Cardiac fibroblast (primary cell): ENCODE measurements at places on chromosomes 7 and 10.

DNA sequence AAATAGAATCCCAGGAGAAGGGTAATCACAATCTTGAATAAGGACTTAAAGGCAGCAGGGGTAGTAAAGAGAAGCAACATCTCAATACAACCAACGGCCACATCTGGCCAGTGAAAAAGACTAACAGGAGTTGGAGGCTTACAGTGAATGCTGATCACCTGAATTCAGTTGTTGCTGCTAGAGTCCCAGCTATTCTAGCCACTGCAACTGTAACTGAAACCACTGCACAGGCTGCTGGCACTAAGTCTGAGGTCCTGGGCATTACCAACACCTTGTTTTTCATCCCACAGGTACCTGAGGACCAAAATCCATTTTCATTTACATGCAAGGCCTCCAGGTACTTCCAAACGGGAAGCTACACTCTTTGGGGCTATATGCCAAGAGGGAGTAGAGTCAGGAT, 44.4 kb downstream of the TPK1 start:
- no peak for DNase-seq

- peak; percentile 38 for DNase-seq
Measured at GRCh38 chr7:131212114-131212513, 115.6 kb upstream of the MKLN1 start.

DNA sequence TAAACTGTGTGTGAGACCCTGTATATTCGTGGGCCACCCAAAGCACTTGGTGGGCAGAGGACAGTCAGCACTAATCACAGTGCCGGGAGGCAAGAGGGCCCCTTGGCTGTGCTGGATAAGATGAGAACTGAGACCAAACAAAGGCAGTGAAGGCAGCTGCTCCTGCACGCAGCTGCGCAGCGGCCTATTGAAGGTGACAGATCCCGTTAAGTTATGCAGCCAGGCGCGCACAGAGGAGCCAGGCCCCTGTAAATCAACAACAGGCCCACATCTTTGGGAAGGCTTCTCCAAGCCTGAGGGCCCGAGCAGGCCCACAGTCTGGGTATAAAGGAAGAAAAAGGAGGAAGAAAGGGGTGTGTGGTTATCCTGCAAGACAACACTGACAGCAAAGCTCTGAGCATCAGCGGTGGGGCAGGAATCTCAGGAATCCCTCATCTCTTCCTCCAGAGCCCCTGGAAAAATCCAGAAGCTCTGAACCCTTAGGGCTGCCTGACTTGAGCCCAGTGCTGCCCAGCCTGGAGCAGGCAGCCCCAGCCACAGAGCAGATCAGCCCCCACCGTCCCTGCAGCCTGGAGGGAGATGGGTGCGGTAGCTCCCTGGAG, 154.2 kb downstream of the ARHGAP12 start:
- no peak for DNase-seq

- DNase-seq = no peak
Measured at GRCh38 chr10:112313911-112314310, 30.7 kb downstream of the TECTB start.

DNA sequence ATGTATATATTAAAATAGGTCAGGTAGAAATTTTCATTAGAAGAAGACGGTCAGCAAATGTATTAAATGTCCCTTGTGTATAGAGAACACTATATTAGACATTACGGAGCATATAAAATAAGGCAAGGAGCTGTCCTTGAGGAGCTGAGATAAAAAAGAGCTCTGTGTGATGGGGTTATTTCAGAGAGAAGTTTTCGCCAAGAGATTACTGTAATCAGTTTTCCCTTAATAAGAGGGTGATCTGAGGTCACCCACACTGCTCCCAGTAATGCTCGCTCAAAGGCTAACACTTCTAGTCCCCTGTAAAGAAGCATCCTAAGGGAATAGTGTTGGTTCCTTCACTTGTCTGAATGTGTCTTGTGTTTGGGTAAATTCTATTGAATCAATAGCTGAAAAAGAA, 86.7 kb upstream of the PRR15 start:
- DNase-seq = no peak

DNA sequence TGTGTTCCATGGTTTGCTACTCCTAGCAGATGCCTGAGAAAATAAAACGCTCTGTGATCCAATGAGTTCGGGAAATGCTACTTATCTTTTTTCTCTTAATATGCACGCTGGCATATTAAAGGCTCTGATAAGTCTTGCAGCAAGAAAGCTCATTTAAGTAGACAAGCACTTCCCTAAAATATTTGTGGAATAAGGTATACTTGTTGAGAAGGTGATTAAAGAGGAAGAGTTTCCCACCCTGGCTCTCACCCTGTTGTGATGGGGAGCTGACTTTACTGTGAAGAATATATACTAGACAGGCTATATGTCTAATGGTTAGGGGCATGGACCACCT, 279.4 kb downstream of the RPS24 start:
- no peak for DNase-seq

GRCh38 chr7:12655161-12655560, 32.3 kb upstream of the ARL4A start:
- DNase-seq = peak; percentile 35

DNA sequence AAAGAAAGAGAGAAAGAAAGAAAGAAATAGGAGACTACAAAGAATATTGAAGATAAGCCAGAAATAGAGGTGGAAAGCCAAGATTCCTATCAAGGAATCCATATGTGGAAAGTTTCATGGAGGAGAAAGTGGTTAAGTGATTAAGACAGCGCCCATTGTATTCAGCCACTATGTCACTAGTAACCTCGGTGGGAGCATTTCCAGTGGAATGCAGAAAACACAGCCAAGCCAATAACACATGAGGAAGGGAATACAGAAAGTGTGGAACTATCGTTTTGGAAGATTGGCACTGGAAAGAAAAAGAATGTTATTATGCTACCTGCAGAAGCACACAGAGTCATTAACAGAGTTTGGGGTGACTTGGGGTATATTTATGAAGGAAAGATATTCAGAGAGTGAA, 2.7 kb downstream of the MGAM2 start:
- no peak for DNase-seq

DNA sequence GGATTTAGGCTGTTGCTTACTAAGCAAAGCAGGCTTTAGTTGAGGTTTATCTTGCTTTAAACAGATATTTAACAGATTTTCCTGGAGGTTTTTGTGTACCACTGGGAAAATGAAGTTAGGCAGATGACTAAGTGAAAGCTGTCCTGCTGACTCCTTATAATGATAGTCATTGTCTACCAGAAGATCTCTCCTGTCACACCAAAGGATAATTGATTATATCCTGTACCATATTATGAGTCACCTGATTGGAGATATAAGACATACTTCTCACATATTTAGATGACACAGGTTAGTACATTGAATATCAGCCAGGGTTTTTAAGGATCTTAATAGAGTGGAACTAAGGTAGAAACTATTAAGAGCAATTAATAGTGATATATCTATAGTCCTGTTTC, 68.4 kb downstream of the PTEN start:
- DNase-seq = no peak

DNA sequence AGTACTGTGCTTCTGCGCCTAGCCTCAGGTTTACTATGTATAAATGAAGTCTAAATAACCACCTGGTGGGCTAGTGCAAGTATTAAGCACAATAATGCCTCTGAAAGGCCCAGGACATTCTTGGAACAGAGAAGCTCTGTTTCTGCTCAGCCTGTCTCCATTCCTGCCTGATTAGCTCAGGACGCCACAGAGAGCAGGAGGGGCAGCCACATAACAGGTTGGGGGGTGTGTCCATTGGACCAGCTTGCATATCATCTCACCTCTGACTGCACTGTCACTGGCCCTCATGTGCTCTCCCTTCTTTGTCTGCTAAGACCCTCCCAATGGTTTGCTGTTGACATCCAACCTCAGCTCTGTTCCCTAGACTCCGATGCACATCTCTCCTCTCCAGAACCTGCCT, 52.8 kb upstream of the IKZF1 start:
- no peak for DNase-seq

DNA sequence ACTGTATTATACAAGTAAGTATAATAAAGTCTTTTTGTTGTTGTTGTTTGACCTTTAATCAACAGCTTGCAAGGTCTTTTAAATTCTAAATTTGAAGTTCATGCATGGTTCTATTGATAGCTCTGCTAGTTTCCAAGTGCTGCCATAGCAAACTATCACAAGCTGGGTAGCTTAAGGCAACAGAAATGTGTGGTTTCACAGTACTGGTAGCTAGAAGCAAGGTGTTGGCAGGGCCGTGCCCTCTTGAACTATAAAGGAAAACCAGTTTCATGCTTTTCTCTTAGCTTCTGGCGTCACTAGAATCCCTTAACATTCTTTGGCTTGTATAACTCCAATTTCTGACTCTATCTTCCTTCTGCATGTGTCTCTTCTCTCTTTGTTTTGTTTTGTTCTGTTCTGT, 1021.9 kb upstream of the AUTS2 start:
- no peak for DNase-seq

DNA sequence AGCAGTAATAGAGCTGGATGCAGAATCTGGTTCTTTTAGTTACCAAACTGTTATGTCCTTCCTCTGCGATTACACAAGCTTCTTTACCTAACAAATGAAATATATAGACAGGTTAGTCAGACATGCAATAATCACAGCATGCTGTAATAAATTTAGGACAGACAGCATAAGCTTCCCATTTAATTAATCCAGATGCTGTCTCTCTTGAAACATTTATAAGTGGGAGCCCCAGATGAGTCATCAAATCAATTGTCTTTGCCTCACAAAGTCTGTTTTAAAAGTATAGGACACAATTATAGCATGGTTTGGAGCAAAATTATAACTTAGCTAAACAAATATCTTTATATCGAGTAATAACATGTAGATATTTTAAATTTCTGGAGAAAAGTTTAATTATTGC, 1.6 kb downstream of the CDNF start:
- peak; percentile 2 for DNase-seq

DNA sequence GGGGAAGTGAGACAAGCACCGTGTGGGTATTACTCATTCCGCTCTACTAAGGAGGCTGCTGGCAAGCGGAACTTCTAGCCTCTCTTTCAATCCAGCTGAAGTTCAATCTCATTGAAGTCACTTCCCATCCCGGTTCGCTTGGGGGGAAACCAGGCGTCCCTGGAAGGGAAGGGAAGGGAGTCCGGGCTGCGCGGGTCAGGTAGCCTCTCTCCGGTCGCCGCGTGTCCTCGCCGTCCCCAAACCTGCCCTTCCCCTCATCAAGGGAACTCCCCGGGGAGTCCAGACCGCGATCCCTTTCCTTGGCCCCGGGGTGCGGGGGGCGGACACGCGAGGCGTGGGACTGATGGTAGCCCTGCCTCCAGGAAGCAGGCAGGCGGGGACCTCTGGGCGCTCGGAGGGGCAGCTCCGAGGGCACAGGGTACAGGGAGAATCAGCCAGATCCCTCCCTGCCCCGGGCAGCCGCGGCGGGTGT, 598 bp upstream of the ZEB1 start:
- peak; percentile 86 for DNase-seq

GRCh38 chr10:54869022-54869421, 68.0 kb upstream of the PCDH15 start:
- DNase-seq = no peak

GRCh38 chr10:78260141-78260540, 226.5 kb downstream of the RPS24 start:
- peak; percentile 49 for DNase-seq

- DNase-seq = peak; percentile 49
Measured at GRCh38 chr7:130024390-130024789, 26.8 kb downstream of the ZC3HC1 start.

DNA sequence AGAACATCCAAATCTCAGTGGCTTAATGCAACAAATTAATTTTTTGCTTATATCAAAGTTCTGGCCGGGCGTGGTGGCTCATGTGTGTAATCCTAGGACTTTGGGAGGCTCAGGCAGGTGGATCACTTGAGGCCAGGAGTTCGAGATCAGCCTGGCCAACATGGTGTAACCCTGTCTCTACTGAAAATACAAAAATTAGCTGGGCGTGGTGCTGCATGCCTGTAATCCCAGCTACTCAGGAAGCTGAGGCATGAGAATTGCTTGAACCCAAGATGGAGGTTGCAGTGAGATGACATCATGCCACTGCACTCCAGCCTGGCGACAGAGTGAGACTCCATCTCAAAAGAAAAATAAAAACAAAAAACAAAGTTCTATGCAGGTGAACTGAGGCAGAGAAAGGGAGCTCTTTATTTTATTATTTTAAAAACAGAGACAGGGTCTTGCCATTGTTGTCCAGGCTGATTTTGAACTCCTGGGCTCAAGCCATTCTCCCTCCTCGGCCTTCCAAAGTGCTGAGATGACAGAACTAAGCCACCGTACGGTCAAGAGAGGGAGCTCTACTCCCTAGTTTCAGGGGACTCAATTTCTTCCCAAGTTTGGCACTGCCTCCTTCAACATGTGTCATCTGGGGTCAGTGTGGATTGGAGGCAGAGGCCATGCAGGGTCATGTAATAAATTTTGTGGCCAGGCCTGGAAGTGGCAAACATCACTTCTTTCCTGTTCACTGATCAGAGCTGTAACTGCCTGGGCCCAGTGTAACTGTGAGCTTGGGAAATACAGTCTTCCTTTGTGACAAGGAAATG, 2.4 kb downstream of the ADCK2 start:
- peak; percentile 73 for DNase-seq

DNA sequence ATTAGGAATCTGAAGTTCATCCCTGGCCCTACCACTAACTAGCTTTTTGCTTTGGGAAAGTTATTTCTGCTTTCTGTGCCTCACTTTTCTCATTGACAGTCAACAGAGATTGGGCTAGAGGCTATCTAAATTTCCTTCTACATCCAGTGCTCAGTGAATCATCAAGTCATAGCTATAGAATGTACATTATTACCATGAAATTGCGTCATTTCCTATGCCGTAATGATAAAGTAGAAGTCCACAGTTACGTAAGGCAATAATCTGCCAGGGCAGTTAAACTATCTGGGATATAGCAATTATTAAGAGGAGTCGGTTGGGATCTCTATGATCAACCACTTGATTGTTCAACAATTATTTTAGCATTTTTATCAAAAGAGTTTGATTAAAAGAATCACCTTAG, 64.4 kb downstream of the ITGB8 start:
- DNase-seq = peak; percentile 31

DNA sequence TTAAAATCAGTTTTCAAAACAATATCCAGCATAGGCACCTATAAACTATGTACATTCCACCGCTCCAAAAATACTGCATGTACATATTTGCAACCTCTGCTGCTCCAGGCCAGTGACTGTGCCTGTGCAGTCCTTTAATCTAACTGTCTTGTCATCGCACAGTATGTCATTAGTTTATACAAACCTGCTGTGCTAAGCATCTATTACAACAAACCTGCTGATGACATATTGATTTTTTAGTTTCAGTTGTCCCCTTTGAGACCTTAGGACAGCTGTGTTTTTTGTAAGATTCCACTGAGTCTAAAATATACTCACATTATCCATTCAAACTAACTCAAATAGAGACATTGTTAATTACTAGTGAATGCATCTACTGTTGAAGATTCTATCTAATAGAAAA, 33.1 kb downstream of the SEMA3C start:
- no peak for DNase-seq

GRCh38 chr7:117478836-117479224, 995 bp upstream of the CFTR start:
- no peak for DNase-seq

- peak; percentile 67 for DNase-seq
Measured at GRCh38 chr10:92242910-92243671, 47.8 kb downstream of the CPEB3 start.

- DNase-seq = no peak
Measured at GRCh38 chr7:11243739-11244138, 270.1 kb downstream of the PHF14 start.

- DNase-seq = no peak
Measured at GRCh38 chr7:120877701-120878100, 19.8 kb upstream of the TSPAN12 start.
